ENCODE measurements at places on chromosomes 2 and 18.

- DNase-seq: no peak
Observed at GRCh38 chr2:64524604-64525316, 632 bp downstream of the AFTPH start.

DNA sequence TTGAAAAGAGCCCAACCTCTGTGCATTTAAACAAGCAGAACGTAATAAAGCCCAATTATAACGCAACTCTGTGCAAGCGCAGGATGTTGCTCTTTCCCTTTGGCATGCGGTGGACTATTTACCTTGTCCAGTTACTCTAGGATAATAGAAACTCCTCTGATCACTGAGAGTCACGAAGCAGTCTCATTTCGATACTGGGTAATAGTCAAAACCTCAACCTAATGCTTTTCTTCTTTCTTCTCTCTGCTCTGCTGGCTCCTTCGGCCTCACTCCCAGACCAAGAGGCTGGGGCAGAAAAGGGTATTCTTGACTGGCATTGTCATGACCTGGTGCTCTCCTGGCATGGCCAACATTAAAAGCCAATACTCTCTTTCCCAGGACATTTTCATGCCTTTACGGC is 89.7 kb upstream of the GCFC2 start:
- DNase-seq: no peak

DNA sequence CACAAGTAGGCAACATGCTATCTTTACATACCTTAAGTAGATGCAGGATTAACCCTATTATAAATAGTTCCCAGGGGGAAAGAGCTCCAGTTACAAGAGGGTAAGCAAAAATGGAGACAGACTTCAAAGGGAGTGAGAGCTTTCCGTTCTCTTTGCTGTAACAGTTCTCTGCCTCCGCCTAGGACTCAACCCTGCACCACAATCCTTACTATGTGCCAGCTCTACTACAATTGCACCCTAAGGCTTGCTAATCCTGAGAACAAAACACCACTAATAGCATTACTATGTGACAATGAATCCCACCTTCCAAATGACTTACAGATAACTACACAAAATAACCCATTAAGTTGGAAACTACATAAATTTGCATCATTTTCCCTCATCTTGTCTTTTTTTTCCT is 7.7 kb downstream of the ZBTB14 start:
- no peak for DNase-seq

GRCh38 chr2:240986787-240987411 is 11.5 kb upstream of the SNED1 start:
- DNase-seq: no peak

DNA sequence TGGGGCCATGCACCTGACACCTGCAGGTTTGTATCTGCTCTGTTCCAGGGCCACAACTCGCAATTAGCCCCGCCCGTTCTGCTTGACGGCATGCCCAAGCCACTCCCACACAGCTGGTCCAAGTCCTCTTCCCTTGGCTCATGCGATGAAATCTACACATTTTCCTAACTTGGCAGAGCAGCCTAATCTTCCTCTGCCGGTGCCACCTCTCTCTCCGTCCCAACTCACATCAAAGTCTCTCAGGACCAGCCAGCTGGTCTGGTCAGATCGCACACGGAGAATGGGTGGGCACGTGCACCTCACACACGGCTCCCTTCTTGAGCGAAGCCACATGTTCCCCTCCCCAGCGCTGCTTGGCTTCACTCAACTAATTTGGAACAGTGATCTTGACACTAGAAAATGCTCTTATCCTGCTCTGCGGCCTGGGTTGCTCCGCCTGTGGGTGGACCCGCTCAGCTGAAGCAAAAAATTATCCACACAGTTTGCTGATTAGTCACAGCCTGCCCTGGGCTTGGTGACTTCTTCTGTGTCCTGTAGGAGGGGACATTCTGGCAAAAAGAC is 176.7 kb downstream of the NRP2 start:
- no peak for DNase-seq

- DNase-seq: no peak
Observed at GRCh38 chr2:151478011-151478410, 68.3 kb downstream of the RIF1 start.

DNA sequence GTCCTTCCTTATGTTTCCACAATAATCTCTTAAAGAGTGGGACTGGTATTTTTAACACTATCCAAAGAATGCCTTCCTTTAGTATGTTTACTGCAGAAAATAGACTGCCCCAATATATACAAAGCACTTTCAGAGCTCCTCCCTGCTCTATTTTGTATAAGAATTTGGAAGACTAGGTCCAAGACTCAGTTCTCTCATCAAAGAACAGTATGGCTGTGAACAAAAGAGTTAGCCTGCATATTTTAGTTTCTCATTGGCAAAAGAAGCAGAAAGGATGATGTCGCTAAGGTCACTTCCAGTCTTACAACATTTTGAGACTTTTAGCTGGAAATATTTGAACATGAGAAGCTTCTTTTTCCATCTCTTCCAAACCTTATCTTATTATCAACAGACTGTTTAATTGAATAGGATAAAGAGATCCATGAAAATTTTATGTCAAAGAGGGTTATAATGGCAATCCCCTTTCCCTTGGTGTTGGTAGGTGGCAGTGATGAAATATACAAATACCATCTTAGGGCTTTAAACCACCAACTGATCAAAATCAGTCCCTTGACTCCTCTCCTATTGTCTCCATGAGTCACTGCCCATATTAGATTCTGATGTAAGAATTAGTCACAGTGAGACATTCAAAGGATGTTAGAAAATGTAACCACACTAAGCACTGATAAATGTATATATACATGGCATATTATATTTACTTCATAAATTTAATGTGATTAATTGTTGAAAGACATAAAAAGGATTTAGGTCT is 266.9 kb upstream of the DSEL start:
- no peak for DNase-seq

- no peak for DNase-seq
Observed at GRCh38 chr2:71925268-71926088, 222.2 kb downstream of the CYP26B1 start.

- DNase-seq: no peak
Observed at GRCh38 chr2:72785517-72785916, 40.3 kb downstream of the EXOC6B start.

GRCh38 chr2:199596549-199596948 is 138.8 kb upstream of the SATB2 start:
- no peak for DNase-seq

DNA sequence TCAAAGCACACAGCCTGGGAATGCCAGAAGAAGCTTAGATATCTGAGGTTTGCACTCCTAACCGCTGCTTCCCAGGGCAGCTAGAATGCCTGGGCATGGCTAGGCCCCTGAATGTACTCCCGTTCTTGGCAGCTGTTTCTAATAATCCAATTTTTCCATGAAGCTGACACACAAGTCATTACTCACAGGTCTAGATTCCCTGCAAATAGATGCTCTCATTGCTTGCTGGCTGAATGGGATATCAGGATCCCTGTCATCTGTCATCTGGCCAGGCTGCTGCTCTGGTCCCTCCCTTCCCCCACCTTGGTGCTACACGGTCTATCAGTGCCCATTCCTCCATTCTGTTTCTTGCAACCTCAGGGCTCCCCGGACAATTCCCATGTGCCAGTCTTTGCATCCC is 40.7 kb upstream of the TEX51 start:
- DNase-seq: no peak

GRCh38 chr2:3678212-3678611 is 20.2 kb downstream of the ALLC start:
- DNase-seq: no peak

GRCh38 chr2:217248312-217248935 is 388.6 kb upstream of the TNP1 start:
- peak; percentile 88 for DNase-seq

- no peak for DNase-seq
Observed at GRCh38 chr2:71001981-71002570, 7.4 kb upstream of the TEX261 start.

DNA sequence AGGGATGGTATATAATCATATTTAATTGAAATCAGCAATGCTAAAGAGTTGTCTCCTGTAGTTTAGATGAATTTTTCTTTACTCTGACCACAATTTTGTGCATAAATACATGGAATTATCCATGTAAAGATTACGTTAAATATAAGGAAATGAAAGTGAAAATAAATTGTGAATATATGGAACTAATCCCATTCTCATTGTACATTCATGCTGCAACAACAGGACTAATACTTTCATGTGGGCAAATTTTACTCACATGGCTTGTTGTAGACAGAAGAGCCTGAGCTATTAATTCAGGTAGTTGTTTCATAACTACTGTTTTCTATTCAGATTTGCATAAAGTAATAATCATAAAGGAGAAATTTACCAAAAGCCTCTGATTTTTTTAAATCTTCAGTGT is 357.8 kb downstream of the ARHGAP15 start:
- DNase-seq: no peak

DNA sequence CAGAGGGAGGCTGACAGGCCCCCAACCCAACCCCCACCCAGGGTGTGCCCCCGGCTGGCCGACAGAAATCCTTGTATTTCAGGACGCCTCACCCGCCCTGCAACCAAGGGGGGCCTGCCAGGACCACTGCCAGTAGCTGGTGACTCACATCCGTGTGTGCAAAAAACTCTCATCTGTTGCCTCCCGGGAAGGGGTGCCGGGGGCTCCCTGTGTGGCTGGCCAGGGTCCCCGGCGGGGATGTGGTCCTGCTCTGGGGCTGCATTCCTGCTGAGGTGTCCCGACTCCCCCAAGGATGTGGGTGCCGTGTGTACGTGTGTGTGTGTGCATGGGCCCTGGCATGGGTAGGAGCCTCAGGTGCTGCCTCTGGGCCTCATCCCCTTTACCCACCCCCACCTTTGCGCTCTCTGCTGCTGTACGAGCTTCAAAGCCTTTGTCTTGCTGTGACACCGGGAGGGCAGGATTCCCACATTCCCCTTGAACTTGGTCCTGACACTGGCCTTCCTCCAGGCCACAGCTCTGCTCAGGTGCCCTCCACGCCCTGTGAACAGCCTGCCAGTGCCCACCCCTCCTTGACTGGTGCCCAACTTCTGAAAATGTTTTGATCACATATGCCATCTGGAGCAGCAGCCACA is 226.3 kb upstream of the HDAC4 start:
- DNase-seq: no peak

DNA sequence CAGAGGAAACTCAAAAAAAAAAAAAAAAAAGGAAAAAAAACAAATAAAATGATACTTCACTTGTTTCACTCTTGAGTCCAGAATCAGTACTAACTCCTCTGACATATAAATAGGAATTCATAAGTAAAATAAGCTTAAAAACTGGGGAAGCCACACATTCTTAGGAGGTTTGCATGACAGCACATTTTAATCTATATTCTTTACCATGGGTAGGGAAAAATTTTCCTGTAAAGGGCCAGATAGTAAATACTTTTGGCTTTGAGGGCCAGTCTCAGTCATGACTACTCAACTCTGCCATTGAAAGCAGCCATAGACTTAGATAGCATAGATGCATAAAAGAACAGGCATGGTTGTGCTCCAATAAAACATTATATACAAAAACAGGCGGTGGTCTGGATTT is 145.2 kb downstream of the BCL11A start:
- DNase-seq: no peak

DNA sequence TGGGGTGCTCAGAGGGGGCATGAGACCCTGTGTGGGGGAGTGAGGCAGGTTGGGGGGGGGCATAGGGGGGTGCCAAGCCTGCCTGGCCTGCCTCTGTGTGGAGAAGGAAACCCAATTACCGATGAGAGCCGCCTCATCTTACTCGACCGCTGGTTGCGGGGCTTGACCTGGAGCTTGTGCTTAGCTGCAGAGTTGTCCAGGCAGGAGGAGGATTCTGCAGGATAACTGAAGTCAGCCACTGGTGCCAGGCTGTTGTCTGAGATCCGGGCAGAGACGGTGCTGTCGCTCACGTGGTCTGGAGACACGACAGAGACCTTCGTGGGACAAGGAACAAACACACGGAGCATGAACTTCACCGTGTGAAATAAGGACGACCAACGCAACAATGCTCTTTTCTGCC is 95.9 kb upstream of the MGAT4A start:
- DNase-seq: no peak

DNA sequence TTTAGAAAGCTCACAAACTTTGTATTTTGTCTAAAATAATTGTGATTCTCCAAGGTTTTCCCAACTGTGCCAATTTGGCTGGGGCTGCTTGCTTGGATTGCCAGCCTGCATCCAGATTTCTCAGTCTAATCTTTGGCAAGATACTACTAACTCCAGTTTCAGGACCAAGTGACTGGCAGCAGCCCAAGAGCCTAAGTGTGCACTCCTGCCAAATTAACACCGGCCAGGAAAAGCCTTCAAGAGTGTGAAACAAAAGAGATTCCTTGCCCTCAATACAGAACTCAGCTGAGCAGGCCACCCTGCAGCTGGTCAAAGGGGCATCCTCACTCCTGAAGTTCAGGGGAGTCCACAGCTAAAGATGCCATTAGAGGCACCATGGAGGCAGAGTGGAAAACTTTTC is 589.0 kb upstream of the ACVR2A start:
- no peak for DNase-seq

GRCh38 chr2:231612109-231612455 is 19.4 kb downstream of the TEX44 start:
- no peak for DNase-seq

GRCh38 chr2:86016581-86016980 is 89.1 kb downstream of the POLR1A start:
- DNase-seq: no peak

DNA sequence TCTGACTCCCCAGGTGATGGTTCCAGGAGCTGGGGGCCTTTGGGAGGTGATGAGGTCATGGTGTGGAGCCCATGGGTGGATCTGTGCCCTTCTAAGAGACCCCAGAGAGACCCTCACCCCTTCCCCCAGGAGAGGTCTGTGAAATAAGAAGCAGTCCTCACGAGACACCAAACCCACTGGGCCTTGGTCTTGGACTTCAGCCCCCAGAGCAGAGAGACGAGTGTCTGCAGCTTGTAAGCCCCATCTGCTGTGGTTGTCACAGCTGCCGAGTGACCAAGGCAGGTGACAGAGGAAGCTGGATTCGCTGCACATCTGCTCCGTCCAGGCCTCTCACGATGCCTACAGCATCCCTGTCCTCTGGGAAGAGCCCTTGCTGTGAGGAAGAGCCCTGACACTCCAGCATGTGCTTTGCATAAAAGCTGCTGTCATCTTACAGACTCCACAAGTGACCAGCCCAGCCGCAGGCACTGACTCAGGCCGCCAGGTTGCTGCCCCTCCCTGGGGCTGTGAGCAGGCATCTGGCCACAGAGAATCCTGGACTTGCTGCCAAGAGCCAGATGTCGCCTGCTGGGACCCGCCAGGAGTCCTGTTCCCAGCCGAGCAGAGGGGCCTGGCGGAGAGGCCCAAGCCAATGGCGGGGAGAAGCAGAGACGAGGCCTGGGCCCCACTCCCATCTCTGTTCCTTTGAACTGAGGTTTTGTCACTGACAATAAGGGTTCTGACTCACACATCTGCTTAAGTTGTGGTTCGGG is 150.8 kb downstream of the PXDN start:
- peak; percentile 98 for DNase-seq

DNA sequence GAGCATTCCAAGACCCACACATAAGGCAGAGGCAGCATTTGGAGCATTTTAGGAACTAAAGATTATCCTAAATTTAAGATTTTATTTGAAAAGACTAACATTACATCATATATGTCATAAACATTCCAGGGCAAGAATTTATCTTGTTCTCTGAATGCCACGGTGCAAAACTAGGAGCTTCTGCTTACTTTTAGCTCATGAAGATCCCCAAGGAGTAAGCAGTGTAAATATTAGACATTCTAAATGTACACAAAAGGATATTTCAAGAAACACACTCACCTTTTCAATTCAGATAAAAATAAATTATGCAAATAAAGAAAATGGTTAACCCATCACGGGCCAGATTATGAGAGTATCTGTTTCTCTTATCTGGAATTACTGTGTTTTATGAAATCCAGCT is 101.7 kb upstream of the ETAA1 start:
- DNase-seq: no peak

Measured in SHP77 (cell line).